ENCODE measurements at places on chromosomes 2 and 18.

- no peak for DNase-seq
Measured at GRCh38 chr2:162074632-162074895, 549 bp upstream of the DPP4 start.

GRCh38 chr18:35189510-35189909 is 51.3 kb upstream of the ZNF397 start:
- no peak for DNase-seq

DNA sequence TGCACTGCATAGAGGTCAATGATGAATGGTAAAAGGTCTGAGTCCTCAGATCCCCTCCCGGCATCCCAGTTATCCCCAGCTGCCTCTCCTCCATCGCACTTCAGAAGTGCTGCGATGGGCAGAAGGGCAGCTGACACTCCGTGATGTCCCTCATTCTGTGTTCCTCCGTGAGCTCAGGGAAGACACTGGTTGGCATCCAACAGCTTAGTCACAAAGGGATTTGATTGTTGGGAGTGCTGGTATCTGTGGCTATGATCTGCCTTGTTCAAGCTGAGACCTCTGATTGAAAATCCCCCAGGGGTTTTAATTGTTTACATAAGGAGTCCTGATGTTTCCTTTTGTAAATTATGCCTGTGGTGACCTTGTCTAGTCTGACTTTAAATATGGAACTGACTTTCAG is 19.0 kb upstream of the SAG start:
- no peak for DNase-seq

- no peak for DNase-seq
Measured at GRCh38 chr2:25845843-25846505, 32.3 kb downstream of the ASXL2 start.

- DNase-seq, result no peak
Measured at GRCh38 chr18:22412176-22412911, 5.4 kb downstream of the CTAGE1 start.

GRCh38 chr2:234419726-234420125 is 77.2 kb downstream of the ARL4C start:
- no peak for DNase-seq
